ENCODE measurements at places on chromosomes 13 and 19.

DNA sequence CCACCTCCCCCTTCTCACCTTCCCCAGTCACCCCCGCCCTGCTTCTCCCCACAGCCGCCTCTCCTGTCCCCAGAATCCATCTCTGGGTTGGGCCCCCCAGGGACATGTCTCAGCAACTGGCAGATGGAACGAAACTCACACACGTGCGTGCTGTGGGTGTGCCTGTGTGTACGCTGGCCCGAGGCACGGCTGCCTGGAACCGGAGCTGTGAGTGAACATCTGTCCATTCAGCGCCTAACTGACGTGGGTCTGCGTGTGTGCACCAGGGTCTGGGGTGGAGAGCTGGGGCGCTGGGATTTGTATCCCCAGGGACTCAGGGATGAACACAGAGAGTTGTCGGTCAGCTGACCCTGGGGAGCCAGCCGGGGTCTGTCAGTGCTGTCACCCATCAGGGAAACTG is 752 bp upstream of the HAS1 start:
- DNase-seq: no peak

GRCh38 chr13:74025369-74025768 is 108.8 kb downstream of the KLF12 start:
- no peak for DNase-seq

DNA sequence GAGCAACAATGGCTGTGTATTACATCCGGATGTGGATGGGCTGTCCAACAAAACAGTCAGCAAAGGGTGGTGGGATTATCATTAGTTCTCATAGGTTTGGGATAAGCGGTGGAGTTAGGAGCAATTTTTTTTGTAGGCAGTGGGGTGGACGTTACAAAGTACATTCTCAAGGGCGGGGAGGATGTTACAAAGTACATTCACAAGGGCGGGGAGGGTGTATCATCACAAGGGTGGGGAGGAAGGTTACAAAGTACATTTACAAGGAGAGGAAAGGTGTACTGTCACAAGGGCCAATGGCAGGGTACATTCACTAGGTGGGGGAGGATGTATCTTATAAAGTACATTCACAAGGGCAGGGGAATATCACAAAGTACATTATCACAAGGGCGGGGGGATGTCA is 20.8 kb upstream of the ZNF561 start:
- DNase-seq: no peak

- no peak for DNase-seq
Measured at GRCh38 chr19:10513223-10513622, 4.0 kb downstream of the S1PR5 start.

DNA sequence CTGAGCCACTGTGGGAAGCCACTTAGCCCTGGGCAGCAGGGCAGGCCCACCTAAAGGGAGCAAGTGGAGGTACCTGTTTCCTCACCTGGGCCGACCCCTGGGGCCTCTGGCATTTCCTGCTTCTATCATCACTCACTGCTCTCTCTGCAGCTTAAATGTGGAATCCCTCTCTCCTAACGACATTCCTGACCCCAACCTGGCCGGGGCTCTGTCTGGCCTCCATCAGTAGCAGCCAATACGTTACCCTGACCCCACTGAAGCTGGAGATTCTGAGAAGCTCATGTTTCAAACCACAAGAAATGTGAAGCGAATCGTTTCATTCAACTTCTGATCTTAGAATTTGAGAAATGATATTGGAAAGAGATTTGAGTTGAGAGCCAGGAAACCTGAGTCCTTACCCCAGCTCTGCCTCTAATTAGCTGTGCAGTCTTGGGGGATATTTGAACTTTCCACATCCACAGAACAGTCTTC is 39.9 kb downstream of the DOCK9 start:
- DNase-seq: no peak

- DNase-seq: no peak
Measured at GRCh38 chr13:35499196-35499662, 22.7 kb upstream of the MAB21L1 start.

GRCh38 chr19:18388960-18389725 is 3.2 kb downstream of the GDF15 start:
- no peak for DNase-seq

- no peak for DNase-seq
Measured at GRCh38 chr13:90826688-90827087, 520.8 kb upstream of the MIR17HG start.

- no peak for DNase-seq
Measured at GRCh38 chr19:31099515-31100205, 249.6 kb downstream of the TSHZ3 start.

GRCh38 chr13:89550938-89551337 is 1796.5 kb upstream of the MIR17HG start:
- DNase-seq: no peak

DNA sequence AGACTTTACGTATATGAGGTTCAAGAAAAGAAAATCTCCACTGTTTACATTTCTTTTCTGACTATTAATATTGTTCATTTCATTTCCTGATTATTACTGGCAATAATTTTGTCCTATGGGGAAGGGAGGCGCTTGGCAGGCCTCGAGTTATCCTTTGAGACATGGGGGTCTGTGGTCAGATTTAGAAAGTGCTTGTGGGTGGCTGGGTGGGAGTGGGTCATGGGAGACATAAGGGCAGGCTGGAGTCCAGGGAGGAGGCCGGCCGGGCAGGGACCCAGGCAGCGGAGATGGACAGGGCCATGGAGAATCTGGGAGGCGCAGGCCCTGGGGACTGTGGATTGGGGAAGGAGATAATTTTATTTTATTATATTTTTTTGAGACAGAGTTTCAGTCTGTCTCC is 40.1 kb downstream of the LTBP4 start:
- DNase-seq: no peak
